ENCODE measurements at places on chromosomes 11 and 22.

GRCh38 chr11:76830639-76831327, 29.9 kb upstream of the ACER3 start:
- no peak for DNase-seq

GRCh38 chr11:33509632-33510031, 191.0 kb downstream of the C11orf91 start:
- no peak for DNase-seq

GRCh38 chr11:3810951-3811350, 2.6 kb downstream of the PGAP2 start:
- DNase-seq, result no peak

GRCh38 chr11:47152126-47152952, 24.3 kb downstream of the ARFGAP2 start:
- DNase-seq, result no peak

GRCh38 chr11:132177106-132177505, 806.7 kb downstream of the NTM start:
- DNase-seq, result no peak

GRCh38 chr22:49628391-49629260, 199.0 kb downstream of the BRD1 start:
- no peak for DNase-seq

- no peak for DNase-seq
These were observed 49.3 kb downstream of the CHRDL2 start for GRCh38 chr11:74681686-74682651.

DNA sequence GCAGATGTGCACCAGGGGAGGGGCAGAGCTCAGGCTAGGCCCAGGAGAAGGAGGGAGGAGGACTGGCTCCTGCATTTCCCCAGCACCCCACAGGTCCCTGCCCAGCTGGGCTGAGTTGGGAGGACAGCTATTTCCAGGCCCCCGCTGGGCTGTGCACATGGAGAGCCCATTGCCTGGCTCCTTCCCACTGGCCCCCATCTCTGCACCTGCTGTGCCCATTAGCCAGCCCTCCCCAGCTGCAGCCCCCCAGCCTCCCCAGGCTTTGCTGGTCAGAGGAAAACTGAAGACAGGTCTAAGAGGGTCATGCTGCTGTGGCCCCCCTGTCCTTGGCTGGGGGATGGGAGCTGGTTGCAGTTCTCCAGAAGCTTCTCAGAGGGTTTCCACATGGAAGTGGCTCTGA, 81.8 kb upstream of the SHANK2 start:
- DNase-seq, result no peak

- DNase-seq, result no peak
These were observed 311.6 kb downstream of the AASDHPPT start for GRCh38 chr11:106389101-106389500.

DNA sequence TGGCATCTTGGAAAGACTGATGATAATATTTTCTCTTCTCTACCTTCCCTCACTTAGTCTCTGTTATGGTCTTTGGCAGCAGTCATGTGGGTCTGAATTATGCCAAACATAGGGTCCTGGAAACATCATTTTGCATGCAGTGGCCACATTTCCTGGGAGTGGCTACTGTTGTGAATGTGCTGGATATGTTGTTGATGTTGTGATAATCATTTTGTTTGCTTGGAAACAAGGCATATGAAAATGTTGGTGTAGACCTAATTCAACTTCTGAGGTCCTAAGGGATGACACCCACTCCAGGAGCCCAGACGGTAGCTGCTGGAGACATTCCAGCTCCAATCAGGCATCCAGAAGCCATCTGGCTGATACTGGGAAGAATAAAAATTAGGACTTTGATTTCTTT, 109.7 kb downstream of the DCDC1 start:
- DNase-seq, result no peak

- no peak for DNase-seq
These were observed 133.7 kb downstream of the SNX19 start for GRCh38 chr11:130782361-130783222.

- no peak for DNase-seq
These were observed 2.6 kb upstream of the LTBP3 start for GRCh38 chr11:65560555-65561418.

DNA sequence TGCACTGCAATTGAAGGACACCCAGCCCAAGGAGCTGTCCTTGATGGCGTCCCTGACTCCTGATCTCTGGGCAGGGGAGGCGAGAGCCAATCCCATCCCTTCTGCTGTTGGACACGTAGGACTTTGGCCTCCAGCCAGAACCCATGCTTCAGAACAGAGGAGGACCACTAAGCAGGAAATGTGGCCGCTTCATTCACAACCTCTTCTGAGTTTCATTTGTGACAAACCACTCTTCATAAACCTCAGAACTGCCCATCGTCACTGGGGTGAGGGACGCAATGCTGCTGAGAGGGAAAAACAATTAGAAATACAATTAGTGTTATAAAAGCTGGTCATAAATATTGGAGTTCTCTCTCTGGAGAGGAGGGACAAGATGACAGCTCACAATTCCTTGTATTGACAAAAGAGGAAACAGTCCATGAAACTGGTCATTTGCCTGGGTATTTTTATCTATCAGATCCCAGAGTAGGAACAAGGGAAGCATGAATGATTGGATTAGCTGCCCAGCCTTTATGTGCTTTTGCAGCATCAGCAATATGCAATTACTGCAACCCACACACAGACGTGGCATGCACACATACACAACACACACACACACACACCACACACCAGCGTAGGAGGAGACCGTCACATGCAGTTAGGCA, 216.5 kb upstream of the CADM1 start:
- no peak for DNase-seq

- DNase-seq, result no peak
These were observed 7.1 kb upstream of the TMA7B start for GRCh38 chr22:39953101-39953500.

GRCh38 chr11:27212248-27212780, 150.7 kb downstream of the CCDC34 start:
- DNase-seq, result no peak

DNA sequence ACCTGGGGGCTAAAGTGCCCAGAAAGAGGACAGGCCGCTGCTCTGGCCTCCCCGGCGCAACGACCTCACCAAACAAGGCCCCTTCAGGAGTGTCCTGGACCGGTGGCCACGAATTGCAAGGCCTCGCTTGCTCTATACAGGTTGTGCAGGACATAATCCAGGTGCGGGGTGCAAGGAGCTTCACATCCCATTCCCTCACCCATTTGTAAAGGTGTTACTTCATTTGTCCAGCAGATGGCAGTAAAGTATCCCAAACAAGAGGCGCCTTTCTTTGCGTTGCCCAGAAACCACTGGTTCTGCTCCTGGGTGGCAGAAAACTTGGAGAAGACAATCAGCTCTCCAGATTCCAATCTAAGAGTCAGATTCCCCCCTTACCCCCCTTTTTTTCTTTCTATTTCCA, 35.9 kb upstream of the PRDM11 start:
- DNase-seq, result no peak

DNA sequence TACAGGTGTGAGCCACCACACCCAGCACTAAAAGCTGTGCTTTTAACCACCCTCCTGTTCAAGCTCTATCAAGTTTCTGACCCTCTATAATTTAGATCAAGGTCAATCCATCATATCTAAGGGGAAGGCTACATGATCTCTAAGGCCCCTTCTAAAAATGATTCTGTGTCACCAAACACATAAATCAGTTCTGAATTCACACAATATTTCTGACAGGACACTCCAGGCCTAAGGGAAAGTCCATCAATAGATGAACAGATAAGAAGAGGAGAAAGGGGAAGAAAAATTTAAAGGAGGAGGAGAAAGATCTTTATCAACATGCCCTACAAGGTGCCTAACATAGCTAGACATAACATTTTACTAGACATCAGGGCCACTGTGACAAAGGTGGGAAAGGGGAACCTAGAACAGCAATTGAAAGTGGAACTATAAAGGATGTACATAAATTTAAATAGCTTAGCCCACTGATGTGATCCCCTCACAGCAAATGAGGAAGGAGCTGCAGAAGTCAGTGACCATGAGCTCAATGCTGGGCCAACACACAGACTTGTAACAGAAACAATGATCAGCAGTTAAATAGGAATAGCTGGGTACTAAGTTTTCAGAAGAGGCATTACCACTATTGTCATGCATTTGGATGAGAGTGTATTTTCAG, 4.7 kb downstream of the PRCP start:
- no peak for DNase-seq

DNA sequence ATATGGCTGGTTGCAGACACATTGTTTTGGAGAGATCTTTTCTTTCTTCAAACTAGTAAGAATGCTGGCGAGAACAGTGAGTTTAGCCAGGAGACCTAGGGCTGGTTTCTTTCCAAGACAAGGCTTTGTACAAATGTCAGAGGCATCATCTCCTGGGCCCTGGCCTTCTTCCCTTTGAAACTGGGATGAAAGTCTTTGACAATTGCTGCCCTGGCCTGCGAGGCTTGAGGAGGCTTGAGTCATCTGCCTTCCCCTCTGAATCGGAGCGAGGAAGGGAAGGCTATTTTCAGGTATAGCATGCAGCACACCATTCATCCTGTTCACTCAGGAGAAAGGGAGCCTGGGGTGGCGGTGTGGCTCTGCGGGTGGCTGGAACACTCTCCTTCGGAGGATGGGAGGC, 21.5 kb upstream of the PARVG start:
- no peak for DNase-seq

Data from activated CD4-positive, alpha-beta T cell treated with anti-CD3 and anti-CD28 coated beads, Interleukin-2, amount 50 U/mL, for 1 hour (primary cell).